ENCODE measurements at places on chromosomes 3 and 15.

DNA sequence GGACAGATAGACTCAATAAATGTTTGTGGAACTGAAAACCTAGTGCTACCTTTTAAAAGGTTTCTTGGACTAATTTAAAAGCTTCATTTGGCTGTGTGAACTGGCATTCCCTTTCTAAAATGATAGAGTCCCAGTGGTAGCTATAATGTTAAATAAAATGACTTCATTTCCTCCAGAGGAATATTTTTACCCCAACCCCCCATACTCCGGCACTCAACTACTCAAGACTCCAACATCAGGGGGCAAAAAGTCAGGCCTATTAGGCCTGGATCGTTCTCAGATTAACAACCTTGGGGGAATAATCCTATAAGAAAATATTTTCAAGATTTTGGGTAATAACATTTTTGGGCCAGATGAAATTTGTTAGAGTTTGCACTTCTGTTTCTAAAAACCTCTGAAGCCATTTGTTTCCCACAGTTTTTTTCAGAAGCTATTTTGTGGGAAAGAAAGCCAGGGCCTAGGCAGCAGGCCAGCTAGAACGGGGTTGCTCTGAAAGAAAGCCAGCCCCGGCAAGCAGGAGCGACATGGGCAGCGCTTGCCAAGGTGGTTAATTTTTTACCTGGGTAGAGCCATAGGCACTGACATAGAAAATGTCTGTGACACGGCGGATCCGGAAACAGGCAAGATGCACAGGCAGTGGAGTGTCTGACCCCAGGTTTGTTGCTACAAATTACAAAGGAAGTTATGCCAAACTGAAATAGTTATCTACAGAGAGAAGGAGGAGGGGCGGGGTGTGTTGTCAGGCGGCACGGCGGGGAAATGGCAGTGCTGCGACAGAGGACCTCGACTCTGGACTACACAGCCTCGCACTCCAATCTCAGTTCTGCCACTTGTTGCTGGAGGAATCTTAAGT, 84.6 kb downstream of the MAGI1 start:
- no peak for DNase-seq

GRCh38 chr15:79602180-79602579, 170.0 kb downstream of the MINAR1 start:
- no peak for DNase-seq

DNA sequence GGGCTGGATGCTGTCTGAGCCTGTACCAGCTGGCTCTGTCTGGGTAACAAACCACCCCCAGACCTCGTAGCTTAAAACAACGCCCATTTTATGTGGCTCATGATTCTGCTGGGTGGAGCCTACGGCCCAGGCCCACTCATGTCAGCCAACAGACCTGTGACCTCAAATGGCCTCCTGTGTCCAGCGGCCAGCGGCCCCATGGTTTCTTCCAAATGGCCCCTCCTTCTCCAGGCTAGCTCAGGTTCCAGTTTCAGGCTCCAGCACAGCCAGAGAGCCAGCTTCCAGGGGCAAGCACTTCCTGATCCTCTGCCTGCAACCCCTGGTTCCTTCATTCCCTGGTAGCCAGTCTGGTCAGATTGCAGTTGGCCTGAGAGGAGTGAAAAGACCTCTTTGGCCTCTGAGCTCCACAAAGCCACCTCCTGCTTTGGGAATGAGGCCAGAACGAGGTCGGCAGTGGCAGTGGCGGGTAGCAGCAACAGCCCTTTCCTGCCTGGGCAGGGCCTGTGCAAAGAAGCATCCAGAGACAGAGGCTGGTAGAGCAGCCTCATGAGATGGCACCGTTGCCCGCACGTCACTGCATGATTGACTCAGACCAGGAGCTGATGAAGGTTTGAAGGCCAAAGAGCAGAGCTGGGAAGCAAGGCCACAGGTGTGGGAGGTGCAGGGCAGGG, 21.0 kb upstream of the PLXNA1 start:
- no peak for DNase-seq

DNA sequence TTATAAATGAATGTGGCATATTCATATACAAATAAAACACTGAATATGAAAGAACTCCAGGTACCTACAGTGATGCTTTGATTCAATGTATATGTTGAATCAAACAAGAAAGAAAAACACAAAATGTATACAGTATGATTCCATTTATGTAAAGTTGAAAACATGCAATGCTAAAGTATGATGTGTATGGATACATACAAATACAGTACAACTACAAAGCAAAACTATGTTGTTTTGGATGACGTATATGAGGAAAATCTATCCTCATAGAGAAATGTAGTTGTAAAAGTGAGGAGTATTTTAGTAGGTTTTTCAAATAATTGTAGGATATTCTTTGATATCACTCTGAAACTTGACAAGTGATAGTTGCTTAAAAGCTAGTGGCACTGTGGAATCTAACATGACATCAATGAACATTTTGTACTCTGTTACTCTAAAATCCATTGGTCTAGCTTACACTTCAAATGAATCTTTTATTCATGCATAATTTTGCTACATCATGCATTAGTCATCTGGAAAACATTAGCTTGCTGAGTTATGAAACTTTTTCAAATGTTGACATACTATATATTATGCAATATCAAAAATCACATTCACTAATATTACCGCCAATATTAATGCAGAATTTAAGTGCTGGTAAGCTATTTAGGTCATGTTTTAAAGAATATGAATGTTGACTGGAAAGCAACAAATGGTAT, 278.1 kb upstream of the CHRNA7 start:
- no peak for DNase-seq

- no peak for DNase-seq
These were observed 210.3 kb upstream of the STT3B start for GRCh38 chr3:31322460-31322859.

GRCh38 chr15:89199746-89200145, 21.6 kb downstream of the RLBP1 start:
- no peak for DNase-seq

DNA sequence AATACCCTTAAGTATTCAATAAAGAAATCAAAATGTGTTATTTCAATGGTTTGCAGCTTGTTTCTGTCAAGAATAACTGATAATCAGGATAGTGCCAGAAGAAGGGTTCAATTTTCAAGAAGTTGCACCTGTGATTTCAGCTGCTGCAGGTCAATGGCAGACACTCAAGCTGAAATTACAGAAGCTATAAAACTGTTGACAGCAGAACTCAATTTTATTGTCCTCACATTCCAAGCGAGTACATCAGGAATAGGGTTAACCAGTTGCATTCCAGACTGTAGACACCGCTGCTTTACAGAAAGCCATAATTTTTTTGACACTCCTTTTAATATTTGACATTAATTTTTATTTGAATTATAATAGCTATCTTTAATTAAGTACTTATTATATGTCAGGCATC, 364.1 kb downstream of the CGGBP1 start:
- DNase-seq, result no peak

GRCh38 chr3:107456501-107456900, 66.3 kb upstream of the BBX start:
- no peak for DNase-seq

DNA sequence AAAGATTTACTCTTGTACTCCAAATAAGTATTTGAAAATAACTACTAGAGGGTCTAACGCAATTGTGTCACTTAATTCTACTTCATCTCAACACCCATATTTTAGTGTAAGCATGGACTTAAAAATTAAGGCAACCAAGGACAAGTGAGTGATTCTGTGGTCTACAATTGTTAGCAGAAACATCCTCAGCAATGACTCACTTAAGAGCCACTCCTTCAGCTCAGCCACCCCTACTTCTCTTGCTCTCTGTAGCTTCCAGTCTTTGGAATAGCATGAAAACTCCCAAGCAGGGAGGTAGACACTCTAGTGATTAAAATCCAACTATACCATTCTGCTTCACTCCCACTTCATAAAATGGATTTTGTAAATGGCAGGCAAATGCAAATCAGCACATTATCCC, 116.0 kb upstream of the LRRN1 start:
- DNase-seq, result no peak

GRCh38 chr15:94467034-94467433, 235.7 kb downstream of the MCTP2 start:
- DNase-seq, result no peak

DNA sequence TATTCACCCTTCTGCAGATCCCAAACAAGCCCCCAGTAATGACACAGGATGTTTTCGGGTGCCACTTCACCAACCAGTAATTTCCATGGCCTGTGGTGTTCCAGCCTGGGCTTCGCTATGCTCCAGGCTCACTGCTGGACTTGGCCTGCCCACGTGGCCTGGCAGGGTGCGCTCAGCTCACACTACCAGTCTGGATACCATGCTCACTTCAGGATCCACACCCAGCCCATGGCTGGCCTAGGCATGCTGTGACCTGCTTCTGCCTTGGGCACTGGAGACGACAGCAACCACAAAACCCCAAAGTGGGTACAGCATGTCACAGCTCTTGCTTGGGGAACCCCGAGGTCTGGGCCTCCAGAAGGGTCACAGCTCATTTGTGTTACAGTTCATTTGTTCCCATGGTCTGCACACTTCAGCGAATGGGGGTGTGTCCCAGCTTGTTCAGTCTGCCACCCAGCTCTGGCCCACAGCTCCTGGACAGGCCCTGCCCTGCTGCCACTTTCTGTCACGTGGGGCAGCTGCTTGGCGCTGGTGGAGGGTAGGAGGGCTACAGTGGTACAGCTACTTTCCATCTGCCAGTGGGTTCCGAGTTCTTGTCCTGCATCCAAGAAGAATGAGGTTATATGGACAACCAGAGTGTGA, 650.8 kb downstream of the MCTP2 start:
- DNase-seq, result no peak

- peak; percentile 8 for DNase-seq
These were observed 21.6 kb upstream of the PAK6 start for GRCh38 chr15:40217166-40217824.

DNA sequence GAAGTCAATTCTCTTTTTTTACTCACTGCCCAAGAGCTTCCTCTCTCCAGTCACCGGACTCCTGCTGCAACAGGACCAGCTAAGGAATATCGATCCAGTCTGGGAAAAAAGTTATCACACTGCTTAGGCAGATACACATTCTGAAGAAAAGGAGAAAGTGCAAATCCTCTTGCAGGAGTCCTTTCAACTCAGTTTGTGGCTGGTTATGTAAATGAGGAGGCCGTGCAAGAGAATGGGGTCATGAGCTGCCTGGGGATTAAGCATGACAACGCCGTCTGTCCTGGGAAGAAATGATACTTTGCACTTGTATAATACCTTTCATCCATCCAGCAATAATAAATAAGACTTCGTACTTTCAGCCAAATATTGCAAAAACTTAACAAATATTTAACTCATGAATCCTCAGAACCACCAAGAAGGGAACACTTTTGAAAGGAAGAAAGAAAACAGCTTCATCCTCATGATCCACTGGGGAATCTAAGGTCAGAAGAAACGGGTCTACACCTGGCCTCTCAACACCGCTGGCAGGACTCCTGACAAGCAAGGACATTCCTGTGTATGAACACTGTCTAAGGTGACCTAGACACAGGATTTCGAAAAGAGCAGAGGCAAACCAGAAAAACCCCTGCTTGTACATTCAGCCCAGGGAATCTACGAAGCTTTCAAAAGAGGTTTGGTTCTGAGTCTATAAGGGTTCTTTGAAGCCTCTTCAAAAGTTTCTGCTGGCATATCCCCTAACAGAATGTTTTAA, 13.1 kb upstream of the WWTR1 start:
- no peak for DNase-seq

- DNase-seq, result no peak
These were observed 454.7 kb downstream of the DIPK2A start for GRCh38 chr3:144426366-144426765.

GRCh38 chr3:33447958-33448357, 7.8 kb upstream of the UBP1 start:
- no peak for DNase-seq

DNA sequence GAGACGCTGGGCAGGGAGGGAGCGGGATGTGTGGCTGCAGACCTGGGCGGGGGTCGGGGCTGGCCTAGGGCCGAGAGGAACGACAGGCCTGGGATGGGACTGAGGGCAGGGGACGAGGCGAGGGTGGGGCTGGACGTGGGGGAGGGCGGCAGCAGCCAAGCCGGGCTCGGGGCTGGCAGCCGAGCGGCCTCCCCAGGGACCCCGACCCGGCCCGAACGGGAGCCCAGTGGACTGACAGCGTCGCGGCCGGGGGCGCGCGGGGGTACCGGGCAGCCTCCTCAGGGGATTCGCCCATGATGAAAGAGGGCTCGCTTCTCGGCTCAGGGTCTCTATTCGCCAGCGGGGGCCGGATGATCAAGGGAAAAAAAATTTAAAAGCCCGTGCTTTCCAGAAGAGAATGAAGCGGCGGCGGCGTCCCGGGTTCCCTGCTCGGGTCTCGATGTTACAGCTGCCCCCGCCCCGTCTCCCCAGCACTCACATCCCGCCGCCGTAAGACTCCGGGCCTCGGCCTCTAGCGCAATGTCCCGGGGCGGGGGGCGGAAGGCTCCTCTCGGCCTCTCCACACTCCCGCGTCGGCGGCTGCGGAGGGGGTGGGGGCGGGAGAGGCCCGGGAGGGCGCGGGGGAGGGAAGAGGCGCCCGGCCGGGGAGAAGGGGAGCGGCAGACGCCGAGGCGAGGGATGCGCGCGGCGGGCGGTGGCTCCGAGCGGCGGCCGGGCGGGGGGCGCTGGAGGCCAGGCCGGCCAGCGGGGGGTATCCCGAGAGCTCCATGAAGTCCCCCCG, 4.3 kb downstream of the PTH1R start:
- no peak for DNase-seq

- no peak for DNase-seq
These were observed 22.9 kb downstream of the ANP32A start for GRCh38 chr15:68797599-68798345.

- DNase-seq, result no peak
These were observed 19.9 kb downstream of the C2CD4B start for GRCh38 chr15:62145015-62145735.

DNA sequence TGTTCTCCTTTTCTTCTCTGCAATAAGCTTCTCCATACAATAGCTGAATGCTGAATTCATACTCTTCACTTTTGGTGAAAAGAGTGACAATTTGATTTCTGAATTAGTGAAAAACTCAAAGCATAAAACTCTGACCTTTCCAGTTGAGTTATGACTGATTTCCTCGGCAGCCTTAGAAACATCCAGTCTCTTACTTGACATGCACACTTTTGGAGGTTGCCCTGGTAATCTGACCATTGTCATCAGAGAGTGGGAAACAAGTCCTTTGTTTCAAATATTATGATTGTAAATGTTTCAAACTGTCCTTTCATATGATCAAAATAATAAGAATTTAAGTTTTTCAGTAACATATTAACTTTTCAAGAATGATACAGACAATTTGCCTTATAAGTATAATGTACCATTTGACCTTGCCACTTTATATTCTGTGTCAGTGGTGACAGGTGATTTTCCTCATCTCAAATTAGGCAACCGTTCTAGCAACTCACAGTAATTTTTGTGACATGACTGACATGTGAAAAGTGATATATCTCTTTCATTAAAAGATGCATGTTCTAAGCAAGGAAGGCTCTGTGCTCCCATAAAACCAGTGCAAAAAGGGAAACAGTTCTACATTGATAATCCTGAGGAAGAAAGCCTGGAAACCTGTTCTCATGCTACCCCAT, 507.6 kb upstream of the ROBO2 start:
- DNase-seq, result no peak

- DNase-seq, result no peak
These were observed 14.0 kb downstream of the ITPR1 start for GRCh38 chr3:4507024-4507596.

DNA sequence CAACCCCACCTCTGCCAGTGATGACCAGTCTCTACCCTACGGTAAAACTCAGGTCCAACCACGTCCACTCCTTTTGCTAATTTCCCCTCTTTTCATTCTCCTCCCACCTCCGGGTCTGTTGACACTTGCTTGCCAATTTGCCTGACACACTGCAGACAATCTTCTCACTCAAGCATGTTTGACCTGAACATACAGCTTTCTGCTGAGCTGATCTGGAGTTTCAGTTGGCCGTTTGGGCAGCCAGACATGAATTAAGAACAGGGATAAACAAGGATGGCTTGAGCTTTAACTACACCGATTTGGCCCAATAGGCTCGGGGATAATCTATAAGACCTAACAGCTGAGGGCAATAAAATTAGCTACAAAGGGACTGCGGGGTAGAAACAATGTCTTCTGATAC, 758.6 kb upstream of the CFAP20DC start:
- peak; percentile 30 for DNase-seq

All from NCI-H1092 (cell line).